ENCODE measurements at places on chromosomes 4 and X.

GRCh38 chr4:183260491-183261151, 59.5 kb downstream of the CLDN22 start:
- DNase-seq, result no peak

GRCh38 chrX:104435249-104435648, 130.8 kb upstream of the IL1RAPL2 start:
- no peak for DNase-seq

GRCh38 chr4:78059938-78060337, 2.8 kb downstream of the FRAS1 start:
- DNase-seq, result no peak

DNA sequence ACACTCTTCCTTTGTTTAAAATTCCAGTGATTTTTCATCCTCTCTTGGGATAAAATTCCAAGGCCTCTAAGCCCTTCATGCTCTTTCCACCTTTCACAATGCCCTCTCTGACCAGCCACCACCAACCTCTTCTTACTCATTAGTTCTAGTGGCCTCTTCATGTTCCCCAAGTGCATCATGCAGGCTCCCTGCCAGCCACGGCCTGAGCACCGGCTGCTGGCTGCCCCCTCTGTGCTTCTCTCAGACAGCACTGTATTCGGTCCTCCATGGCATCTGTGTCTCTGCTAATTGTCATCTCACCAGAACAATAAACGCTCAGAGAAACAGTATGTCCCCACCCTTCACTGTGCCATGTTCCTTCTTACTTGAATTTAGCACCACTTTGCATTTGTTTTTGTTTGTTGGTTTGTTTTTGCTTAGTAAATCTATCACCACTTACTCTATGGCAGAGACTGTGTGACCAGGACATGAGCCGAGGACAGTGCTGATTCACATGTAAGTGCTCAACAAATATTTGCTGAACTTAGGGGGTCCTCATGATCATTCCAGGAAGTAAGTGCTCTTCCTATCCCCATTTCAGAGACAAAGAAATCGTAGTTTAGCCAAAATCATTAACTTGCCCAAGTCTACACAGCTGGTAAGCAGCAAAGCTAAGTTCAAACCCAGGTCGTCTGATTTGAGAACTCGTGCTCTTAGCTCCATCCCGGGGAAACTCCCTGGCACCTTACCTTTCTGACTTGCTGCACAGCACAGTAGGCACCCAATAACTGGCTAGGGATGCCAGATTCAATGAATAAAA, 77.1 kb upstream of the UCP1 start:
- no peak for DNase-seq

DNA sequence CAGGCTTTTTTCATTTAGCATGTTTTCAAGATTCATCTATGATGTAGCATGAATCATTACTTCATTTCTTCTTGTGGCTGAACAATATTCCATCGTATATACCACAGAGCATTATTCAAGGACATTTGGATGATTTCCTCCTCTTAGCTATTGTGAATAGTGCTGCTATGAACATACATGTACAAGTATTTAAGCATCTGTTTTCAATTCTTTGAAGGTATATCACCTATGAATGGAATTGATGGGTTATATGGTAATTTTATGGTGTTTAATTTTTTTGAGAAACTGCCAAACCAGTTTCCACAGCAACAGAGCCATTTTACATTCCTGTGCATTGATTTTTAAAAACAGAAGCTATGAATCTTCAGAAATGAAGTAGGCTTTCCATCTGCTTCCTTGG, 36.1 kb upstream of the WDR19 start:
- DNase-seq, result no peak

DNA sequence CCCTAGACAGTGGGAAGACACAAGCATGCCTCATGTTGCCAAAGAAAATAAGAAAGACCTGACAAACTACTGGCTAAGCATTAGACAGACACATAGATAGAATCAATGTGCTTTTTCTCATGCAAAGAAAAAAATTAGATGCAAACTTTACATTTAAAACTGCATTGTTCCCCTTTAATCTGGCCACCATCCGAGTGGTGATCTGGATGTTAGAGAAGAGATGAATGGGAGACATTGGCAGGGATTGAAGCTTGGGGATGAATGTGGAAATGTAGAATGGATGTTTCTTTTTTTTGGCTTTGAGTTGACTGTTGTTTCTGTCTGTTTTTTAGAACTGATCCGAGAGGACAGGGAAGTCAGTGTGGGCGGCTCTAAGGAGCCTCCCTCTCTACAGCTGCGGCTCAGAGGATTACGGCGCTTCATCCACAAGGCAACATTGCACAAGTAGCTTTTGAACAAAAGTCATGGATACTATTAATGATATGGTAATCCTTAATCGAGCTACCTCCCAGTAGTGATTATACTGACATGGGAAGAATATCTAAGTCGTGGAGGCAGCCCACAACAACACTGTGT, 53.0 kb downstream of the HELT start:
- no peak for DNase-seq

DNA sequence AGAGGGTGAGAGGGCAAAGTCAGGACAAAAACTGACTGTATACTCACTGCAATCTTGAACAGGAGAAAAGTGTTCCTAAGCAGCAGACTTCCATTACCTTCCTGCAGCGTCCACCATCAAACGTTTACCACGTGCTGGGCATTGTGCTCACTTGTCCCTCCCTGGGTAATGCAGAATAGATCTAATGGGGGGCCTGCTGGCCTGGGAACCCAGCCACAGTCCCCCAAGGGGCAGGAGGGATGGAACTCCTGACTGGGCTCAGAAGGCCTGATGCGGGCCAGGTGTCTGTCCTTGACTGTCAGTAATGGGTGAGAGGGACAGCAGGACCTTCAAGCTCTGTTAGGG, 37.6 kb upstream of the FAM156A start:
- no peak for DNase-seq

- no peak for DNase-seq
Measured at GRCh38 chr4:151218343-151218742, 58.6 kb upstream of the PRSS48 start.

- no peak for DNase-seq
Measured at GRCh38 chrX:64198036-64198435, 7.5 kb downstream of the AMER1 start.

- no peak for DNase-seq
Measured at GRCh38 chr4:141686146-141686775, 49.9 kb downstream of the IL15 start.

DNA sequence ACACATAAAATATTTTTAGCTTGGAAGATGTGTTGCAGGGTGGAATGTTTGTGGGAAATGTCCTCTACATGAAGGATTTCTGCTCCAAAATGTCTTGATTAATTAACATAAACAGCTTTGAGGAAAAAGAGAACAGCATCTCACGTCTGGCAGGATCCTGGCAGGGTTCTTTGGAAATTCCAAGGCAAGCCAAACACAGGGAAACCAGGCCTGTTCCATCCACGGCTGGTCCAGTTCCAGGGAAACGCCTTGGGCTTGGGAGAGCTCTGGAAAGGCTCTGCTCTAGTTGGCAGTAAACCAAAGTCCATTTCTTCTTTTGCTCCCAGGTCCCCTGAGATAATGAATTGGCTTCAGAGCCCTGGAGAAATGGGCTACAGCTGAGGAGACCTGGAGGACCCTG, 42.4 kb upstream of the GAB1 start:
- no peak for DNase-seq
